ENCODE measurements at places on chromosomes 12 and 14.

- no peak for DNase-seq
Observed at GRCh38 chr14:47988175-47988574, 312.8 kb upstream of the MDGA2 start.

GRCh38 chr14:20998674-20999366 is at the start of gene SLC39A2:
Gene SLC39A2 (plus strand): TSS chr14:20999293. CDS start chr14:20999447, 154 bp downstream.
- DNase-seq = no peak

DNA sequence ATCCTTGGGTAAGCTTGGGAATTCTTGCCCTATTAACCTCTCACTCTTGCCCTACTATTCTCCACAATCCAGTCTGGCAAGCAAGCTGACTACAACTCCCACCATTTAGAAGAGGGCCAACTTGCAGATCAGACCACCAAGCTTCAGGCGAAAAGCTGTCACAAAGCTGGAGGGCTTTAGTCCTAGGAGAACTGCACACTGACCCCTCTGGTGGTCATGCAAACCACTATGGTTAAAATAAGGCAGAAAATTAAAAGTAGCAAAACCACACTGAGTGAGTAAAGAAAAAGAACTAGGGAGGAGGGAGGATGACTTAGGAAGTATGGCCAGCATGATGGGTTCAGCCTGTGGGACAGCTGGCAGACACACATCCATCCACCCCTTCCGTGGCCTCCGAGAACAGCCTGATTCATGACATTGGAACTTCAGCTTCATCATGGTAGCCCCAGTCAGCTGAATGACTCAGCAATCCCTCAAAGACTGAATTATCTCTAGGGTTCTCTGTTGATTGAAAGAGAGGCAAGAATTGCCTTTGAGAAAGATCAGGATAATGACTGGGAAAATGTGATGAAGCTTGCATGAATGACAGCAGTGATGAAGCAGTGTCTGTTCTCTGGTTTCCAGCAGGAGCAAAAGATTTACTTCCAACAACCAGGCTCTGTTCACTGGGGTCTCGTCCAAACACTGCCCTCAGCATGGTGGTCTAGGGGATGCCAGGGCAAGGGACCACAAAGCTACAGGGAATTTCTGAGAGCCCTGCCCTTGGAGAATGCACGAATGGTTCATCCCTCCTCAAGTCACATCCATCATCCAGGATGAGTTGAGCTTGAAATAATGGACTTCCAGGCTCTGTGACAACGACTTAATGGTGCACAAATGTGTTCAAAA is 24.4 kb downstream of the PITPNM2 start:
- DNase-seq = no peak

DNA sequence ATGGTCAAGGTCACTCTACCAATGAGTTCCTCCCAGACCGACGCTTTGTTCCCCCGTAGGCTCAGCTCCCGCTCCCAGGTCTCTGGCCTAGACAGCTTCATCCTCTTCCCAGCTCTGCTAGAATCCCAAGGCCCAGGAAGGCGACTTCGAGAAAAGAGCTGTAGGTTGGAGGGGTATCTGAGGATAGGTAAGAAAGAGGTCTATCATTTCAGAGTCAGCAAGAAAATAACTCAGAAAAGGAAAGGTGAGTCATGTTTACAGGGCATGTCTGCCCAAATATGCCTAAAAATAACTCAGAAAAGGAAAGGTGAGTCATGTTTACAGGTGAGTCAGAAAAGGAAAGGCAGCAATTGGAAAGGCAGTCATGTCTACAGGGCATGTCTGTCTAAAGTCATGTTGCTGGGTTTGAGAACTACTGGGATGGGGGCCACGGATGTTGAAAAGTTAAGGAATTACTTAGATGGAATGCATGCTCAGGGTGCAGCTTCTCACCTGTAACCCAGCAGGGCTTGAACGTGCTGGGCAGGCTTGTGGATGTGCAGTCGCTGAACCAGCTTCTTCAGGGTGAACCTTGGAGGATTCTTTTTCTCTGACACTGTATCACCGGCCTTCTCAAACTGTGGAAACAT is 12.2 kb downstream of the TEP1 start:
- no peak for DNase-seq

DNA sequence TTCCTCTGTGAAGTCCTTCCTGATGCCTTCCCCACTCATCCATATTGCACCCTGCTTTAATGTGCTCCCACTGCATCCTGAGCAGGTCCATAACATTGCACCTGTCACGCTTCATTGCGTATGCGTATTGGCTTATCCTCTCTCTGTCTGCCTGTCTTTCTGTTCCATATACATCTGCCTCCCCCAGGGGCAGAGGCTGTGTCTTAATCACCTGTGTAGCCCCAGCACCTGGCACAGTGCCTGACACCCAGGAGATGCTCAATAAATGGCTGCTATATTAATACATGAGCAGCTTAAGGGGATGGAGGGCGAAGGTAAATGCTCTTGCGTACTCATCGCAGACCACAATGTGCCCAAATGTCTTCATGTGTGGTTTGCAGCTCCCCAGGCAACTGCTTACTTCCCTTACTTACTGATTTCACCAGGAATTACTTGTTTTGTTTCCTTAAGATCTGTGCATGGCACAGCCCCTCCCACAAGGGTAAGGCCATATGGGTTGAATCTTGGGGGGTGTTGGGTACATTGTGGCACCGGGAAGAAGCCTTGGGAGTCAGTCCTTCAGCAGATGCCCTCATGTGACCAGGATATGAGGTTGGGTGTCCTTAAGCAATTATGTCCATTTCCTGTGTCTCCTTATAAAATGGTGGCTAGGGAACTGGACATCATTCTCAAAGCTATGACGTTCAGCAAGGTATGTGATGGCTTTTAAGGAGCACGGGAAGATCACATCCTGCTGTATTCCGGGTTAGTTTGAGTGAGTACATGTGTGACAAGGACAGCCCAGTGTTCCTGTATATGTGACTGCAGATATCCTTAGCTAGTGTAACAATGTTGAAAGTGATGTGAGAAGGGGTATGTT is 848 bp upstream of the CPNE6 start:
- no peak for DNase-seq

Data from stimulated activated CD4-positive, alpha-beta T cell treated with anti-CD3 and anti-CD28 coated beads, Interleukin-4, amount 100 ng/mL, for 4 hours (primary cell).